Bronchial smooth muscle cell (primary cell): ENCODE measurements at places on chromosomes 13 and 19. TPM values are rescaled to one million over a fixed set of nuclear protein-coding genes. Genes with fewer than 3 reads are reported as not detected.

Gene SIGLEC6
- not detected in 2 replicates for total RNA-seq

Gene SBK2
- not detected in 2 replicates for total RNA-seq

Gene CD79A
- total RNA-seq: not detected in 2 replicates

Gene FLT1
- total RNA-seq: 0.16 and 0.26 TPM in 2 replicates

Gene ZNF492
- total RNA-seq: 0.16 TPM in 1 of 2 replicates, not detected in the other

Gene PIN1
- 79.8 and 95.5 TPM in 2 replicates for total RNA-seq
